Activated T-cell treated with anti-CD3 and anti-CD28 coated beads, Interleukin-2, amount 50 U/mL, for 24 hours (primary cell): ENCODE measurements at places on chromosomes 3 and 15.

DNA sequence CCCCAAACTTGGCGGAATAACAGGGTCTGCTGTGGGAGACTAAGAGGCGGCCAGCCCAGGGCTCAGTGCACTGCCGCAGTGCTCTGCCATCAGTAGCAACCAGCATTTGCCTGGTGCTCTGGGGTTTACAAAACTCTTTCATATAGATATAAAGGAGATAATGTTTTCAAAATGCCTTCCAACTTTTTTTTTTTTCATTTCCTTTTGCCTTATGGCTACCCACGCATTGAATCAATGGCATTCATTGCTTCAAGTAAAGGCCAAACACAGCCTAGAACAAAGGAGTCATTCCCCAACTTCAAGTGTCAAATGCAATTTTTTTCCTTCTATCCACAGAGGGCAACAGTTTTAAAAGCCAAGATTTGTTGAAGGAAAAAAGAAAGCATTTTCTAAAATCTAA lies 11.6 kb upstream of the SLC24A5 start:
- no peak for DNase-seq
- peaks cover 40% of the 10 kb centered on the region for H3K27me3 ChIP-seq
- H3K36me3 ChIP-seq = no peaks in the 10 kb centered on the region
- H3K4me1 ChIP-seq = no peaks in the 10 kb centered on the region
- no peak overlapping the region for H3K27ac ChIP-seq
- no peak overlapping the region for H3K4me3 ChIP-seq

DNA sequence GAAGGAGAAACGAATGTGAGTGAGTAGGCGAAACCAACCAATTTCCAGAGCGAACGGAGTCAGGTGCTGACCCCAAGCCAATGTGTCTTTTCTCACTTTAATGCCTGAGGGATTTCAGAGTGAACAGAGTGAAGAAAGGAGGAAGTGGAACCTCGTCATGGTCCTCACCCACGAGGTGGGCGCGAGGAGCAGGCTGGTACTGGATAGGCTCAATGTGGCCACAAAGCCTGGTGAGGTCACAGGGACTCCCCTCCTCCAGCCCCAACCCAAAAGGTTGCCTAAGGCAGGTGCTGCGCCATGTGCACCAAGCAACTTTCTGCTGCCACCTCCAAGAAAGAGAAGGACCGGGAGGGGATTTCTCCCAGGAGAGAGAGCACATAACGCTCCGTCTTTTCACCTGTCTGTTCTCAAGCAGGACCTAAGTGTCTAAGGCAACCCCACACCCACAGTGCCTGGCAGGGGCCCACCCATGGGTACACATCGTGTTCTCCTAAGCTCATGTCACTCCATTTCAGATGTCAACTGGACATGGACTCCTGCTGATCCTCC lies 3.8 kb downstream of the NRROS start:
- H3K27me3 ChIP-seq = no peaks in the 10 kb centered on the region
- peak overlapping the region; percentile 87 for H3K4me3 ChIP-seq
- H3K36me3 ChIP-seq = peaks cover 75% of the 10 kb centered on the region
- H3K4me1 ChIP-seq = peaks cover 82% of the 10 kb centered on the region

GRCh38 chr3:110938629-110939028 lies 133.0 kb upstream of the NECTIN3 start:
- H3K4me3 ChIP-seq = no peak overlapping the region
- no peak overlapping the region for H3K27ac ChIP-seq
- H3K36me3 ChIP-seq = no peaks in the 10 kb centered on the region
- H3K27me3 ChIP-seq = peaks cover 25% of the 10 kb centered on the region
- DNase-seq = no peak
- H3K4me1 ChIP-seq = no peaks in the 10 kb centered on the region

DNA sequence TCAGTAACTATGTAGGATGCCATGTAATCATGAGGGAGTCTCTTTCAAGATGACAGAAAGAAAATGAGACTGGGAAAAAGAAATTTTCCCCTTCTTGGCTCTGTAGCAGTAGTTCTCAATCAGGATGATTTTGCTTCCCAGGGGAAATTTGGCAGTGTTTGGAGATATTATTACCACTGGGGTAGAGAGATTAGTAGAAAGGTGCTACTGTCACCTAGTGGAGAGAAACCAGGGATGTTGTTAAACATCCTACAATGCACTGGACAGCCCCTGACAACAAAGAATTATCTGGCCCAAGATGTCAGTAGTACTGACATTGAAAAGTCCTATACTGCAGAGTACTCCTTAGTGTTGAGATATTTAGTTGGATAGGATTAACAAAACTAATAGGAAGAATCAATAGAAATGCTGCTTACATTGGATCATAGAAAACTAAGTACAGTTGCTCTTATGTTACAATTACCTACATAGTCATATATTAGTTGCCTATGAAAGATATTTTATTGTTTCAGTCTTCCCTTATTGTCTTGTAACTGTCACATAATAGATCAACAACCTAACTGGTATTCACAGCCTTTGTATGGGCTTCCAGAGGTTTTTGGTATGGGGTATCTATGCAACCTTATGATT lies 433.3 kb downstream of the RAP2B start:
- no peak overlapping the region for H3K4me3 ChIP-seq
- DNase-seq = no peak
- no peaks in the 10 kb centered on the region for H3K27me3 ChIP-seq
- no peaks in the 10 kb centered on the region for H3K36me3 ChIP-seq
- H3K27ac ChIP-seq = no peak overlapping the region
- peaks cover 9% of the 10 kb centered on the region for H3K4me1 ChIP-seq

- H3K27ac ChIP-seq = no peak overlapping the region
- no peak overlapping the region for H3K4me3 ChIP-seq
- no peaks in the 10 kb centered on the region for H3K36me3 ChIP-seq
- DNase-seq = no peak
- H3K27me3 ChIP-seq = no peaks in the 10 kb centered on the region
- H3K4me1 ChIP-seq = peaks cover 1% of the 10 kb centered on the region
Observed at GRCh38 chr3:48118322-48118721, 69.9 kb downstream of the CDC25A start.

- DNase-seq = no peak
- no peak overlapping the region for H3K27ac ChIP-seq
- H3K4me1 ChIP-seq = no peaks in the 10 kb centered on the region
- no peaks in the 10 kb centered on the region for H3K36me3 ChIP-seq
- peaks cover 12% of the 10 kb centered on the region for H3K27me3 ChIP-seq
Observed at GRCh38 chr3:27078246-27078913, 290.8 kb downstream of the NEK10 start.

- no peak overlapping the region for H3K4me3 ChIP-seq
- no peaks in the 10 kb centered on the region for H3K4me1 ChIP-seq
- no peaks in the 10 kb centered on the region for H3K27me3 ChIP-seq
- no peak overlapping the region for H3K27ac ChIP-seq
Observed at GRCh38 chr3:13525827-13526625, 22.9 kb upstream of the FBLN2 start.

DNA sequence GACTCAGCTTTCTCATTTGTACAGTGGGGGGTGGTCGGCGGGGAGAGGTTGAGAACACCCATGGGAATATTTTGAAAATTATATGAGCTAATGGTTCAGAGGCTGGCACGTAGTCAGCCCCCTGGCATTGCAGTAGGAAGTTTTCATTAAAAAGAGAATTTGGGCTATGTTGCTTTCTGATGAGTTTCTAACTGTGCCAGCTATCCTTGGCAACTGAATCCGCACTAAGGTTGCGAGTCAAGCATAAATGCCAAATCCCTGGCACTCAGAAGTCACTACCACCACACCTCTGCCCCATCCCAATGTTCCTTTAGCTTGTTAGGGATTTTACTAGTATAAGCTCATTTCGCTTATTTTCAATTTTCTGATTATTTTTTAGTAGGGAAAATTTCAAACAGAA lies 91.6 kb downstream of the DNASE1L3 start:
- no peak overlapping the region for H3K4me3 ChIP-seq
- no peaks in the 10 kb centered on the region for H3K27me3 ChIP-seq
- DNase-seq = no peak
- peaks cover 26% of the 10 kb centered on the region for H3K4me1 ChIP-seq
- no peak overlapping the region for H3K27ac ChIP-seq
- peaks cover 57% of the 10 kb centered on the region for H3K36me3 ChIP-seq

DNA sequence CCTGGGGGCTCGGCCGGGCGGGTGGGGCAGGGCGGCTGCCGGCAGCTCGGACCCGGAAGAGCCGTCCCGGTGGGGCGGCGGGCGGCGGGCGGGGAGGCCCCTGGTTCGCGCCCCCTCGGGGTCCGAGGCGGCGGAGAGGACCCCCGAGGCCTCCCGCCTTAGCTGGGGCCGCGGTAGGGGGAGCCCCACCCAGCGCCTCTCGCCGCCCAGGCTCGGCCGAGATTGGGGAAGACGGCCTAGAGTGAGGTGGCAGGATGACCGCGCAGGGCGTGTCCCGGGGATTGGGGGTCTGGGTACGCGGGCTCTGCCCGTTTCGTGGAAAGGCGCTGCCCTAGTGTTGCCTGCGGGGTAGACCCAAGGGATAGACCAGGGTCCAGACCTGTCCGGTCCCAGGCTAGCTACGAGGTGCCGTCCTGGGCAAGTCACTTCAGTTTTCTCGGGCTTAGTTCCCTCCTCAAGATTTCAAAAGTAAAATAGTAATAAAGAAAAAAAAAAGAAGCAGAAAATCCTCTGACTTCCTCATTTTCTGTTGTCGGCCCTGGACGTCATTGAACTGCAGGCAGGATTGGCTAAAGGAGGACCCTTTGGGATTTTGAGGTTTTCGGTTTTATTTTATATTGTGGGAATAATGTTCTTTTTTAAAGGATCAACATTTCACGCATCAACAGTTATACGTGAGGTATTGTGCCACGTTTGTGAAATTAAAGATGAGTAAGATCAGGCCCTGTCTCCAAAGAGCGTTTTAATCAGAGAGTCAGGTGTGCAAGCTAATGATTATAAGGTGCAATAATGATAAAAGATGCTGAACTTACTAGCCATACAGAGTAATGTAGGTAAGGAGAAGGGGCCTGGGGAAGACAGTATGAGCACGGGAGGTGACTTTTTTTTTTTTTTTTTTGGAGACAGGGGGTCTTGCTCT lies 679 bp downstream of the IQGAP1 start:
- H3K27me3 ChIP-seq = no peaks in the 10 kb centered on the region
- peak overlapping the region; percentile 88 for H3K4me3 ChIP-seq
- DNase-seq = peak; percentile 74
- H3K36me3 ChIP-seq = peaks cover 51% of the 10 kb centered on the region

DNA sequence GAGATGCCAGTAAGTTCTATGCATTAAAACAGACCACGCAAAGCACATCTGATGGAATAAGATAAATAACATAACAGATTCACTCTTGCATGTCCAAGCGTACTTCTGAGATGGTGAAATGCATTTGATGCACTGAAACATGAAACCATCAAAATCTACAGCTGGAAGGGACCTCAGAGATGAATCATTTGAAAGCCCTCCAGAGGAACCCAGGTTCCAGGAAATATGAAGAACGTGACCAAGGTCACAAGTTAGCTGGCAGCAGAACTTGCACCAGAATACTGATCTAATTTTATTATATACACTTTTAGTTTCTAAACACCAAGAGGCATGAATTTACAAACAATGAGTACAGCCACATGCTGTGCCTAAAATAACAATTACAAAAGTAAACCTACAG lies 957.1 kb downstream of the FHIT start:
- H3K4me1 ChIP-seq = peaks cover 4% of the 10 kb centered on the region
- no peak for DNase-seq
- H3K4me3 ChIP-seq = no peak overlapping the region
- H3K27me3 ChIP-seq = no peaks in the 10 kb centered on the region
- no peaks in the 10 kb centered on the region for H3K36me3 ChIP-seq

DNA sequence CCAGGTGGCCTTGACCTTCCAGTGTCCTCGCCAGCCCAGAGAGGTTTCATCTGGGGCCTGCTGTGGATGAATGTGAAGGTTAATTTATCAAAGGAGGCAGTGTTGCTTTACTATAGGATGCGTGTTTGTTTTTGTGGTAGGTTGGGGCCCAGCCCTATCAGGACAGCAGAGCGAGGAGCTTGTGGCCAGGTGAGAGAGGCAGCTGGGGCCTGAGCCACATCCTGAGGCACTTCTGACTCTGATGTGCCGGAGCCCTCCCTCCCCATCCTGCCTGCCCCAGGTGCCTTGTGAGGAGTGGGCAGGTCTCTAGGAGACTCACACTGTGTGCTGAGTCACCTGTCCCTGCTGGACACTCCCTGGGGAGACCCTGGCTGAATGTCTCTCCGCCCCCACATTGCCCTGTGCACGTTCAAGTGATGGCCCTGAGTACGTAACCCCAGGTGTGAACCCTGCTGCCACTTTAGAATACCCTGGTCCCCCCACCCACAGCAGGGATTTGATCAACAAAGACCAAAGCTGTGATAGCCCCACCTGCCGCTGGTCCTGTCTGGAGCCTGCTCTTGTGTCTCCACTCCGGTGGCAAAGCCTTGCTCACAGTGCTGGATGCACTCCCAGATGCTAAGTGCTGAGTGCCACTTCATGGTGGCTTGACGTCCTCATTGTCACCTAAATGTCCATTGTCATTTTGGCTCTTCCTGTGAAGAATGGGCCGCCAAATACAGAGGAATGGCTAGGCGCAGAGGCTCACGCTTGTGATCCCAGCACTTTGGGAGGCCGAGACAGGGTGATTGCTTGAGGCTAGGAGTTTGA lies 16.0 kb downstream of the FBLN2 start:
- H3K4me3 ChIP-seq = no peak overlapping the region
- H3K27me3 ChIP-seq = peaks cover 11% of the 10 kb centered on the region
- H3K36me3 ChIP-seq = no peaks in the 10 kb centered on the region

- H3K4me3 ChIP-seq = no peak overlapping the region
- H3K27me3 ChIP-seq = no peaks in the 10 kb centered on the region
- no peak for DNase-seq
- H3K27ac ChIP-seq = no peak overlapping the region
Observed at GRCh38 chr3:183354874-183355273, 73.5 kb downstream of the MCF2L2 start.

- H3K27me3 ChIP-seq = peaks cover 5% of the 10 kb centered on the region
- no peak for DNase-seq
- H3K27ac ChIP-seq = no peak overlapping the region
- H3K36me3 ChIP-seq = no peaks in the 10 kb centered on the region
Observed at GRCh38 chr3:152574461-152575079, 260.4 kb upstream of the P2RY1 start.

GRCh38 chr3:124203292-124203691 lies 211.4 kb upstream of the ROPN1 start:
- peaks cover 26% of the 10 kb centered on the region for H3K27me3 ChIP-seq
- H3K4me1 ChIP-seq = no peaks in the 10 kb centered on the region
- H3K4me3 ChIP-seq = no peak overlapping the region
- H3K27ac ChIP-seq = no peak overlapping the region

DNA sequence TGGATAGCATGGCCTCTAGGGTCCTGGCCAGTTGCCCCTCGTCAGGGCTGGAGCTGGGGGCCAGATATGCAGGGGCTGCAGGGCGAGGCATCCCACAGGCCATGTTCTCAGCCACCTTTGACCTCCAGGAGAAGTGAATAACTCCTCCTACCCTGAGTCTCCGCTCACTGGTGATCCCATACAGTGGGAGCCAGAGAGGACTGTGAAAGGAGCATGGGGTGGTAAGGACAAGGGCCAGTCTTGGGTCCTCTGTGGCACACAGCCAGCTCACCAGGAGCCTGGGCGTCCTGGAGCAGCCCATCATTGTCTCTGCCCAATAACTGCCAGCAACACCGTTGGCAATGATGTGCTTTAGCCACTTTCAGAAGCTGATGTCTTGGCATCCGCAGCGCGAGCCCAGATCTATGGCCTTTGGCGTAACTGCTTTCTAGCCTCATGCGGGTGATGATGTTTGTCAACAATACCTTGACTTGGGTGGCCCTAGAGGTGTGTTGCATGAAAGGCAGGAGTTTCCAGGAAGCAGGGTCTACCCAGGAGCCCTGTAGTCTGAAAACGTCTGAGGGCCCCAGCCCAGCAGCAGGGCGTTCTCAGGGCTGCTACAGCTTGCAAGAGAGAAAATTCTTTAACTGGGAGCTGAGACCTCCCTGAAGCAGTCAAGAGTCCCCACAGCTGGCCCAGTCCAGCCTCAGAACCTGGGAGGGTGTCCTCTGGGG lies 61.1 kb upstream of the IQSEC1 start:
- no peak for DNase-seq
- H3K27ac ChIP-seq = no peak overlapping the region
- no peaks in the 10 kb centered on the region for H3K36me3 ChIP-seq
- no peaks in the 10 kb centered on the region for H3K27me3 ChIP-seq
- no peak overlapping the region for H3K4me3 ChIP-seq
- H3K4me1 ChIP-seq = no peaks in the 10 kb centered on the region
